ENCODE measurements at places on chromosomes 5 and 9.
A peak's percentile ranks its signal among the peaks of the same experiment; 100 is the strongest.

GRCh38 chr5:181191526-181192336 is 13.3 kb downstream of the TRIM7 start:
- DNase-seq: peak; percentile 88

DNA sequence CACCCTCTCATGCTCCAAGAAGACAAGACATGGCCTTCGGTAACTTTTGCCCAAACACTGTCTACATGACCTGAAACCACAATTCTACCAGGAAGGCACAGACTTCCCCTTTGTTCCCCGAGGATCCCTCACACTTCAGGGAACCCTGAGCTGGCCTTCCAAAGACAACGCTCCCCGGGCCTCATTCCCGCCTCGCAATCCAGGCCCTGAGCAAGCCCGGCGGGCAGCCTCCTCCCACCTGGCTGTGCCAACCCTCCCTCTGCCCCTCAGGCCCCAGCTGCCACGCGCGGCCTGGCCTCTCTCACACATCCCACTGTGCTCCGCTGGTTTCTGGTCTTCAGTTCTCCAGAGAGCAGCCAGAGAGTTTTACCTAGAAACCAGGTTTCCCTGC is 7.3 kb downstream of the QSOX2 start:
- DNase-seq: no peak

- DNase-seq: no peak
These were observed 140.5 kb downstream of the SNX18 start for GRCh38 chr5:54658010-54658409.

DNA sequence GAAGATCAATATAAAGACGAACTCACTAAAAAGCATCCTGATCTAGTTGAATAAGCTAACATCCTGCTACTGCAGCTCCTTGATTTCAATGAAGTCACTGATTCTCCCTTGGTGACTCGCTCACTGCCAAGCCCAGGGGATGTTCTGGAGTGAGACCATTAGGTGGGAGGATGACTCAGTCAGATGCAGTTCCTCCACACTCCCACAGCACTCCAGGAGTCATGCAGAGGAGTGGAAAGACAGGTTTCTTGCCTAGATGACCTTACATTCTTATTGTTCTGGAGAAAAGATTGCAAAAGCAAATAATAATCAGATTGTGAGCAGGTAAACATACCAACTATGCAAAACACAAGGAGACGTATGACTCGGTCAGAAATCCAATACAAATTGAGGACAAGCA is 15.3 kb downstream of the GCNT4 start:
- DNase-seq: no peak

DNA sequence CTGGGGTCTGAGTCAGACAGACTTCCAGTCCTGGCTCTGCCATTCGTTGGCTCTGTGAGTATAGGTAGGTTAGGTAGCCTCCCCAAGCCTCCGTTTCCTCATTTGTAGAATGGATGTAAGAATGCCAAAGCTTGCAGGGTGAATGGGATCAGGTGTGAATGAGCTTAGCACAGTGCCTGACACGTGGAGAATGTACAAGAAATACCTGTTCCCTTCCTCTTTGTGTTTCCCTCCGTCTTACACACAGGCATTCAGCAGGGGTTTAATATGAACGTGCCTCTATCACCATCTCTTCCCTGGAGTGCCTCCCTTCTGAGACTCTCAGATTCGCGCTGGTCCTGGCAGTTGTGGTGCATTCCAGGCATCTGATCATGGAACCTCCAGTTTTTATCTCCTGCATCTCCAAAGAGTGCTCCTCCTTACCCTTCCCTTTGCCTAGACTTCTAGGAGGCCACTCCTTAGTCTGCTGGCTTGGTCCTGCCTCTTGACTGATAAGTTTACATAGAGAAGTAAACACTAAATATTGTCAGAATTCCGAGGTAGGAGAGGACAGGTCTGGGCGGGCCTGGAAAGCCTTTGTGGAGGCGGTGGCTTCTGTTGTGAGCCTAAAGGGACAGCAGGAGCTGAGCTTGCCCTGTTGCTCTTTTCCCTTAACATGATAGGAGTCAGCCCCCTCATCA is 199.4 kb downstream of the AOPEP start:
- DNase-seq: no peak

- DNase-seq: peak; percentile 49
These were observed at the start of gene RHOBTB3 for GRCh38 chr5:95730730-95731570. TSS of gene RHOBTB3 (plus strand) at chr5:95731336. CDS start at chr5:95731683, 347 bp downstream.

DNA sequence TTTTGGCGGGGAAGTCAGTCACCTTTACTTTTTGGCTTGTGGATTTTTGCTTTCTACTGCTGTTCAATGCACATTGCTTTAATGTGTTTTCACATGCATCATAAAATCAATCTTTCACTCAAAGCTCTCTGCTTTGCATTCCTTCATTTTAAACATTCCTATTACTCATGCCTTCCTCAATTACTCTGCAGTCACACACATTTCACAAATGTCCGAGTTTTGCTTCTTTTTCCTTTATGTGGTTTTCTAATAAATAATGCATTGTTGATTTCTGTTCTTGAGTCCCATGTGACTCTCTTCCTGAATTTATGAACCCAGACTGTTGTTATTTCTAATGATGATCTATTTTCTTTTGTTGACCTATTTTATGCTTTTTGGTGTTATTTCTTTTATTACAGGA is 82.3 kb upstream of the EPB41L4B start:
- no peak for DNase-seq

- peak; percentile 9 for DNase-seq
These were observed 456.7 kb downstream of the ZNF608 start for GRCh38 chr5:124289641-124290311.

DNA sequence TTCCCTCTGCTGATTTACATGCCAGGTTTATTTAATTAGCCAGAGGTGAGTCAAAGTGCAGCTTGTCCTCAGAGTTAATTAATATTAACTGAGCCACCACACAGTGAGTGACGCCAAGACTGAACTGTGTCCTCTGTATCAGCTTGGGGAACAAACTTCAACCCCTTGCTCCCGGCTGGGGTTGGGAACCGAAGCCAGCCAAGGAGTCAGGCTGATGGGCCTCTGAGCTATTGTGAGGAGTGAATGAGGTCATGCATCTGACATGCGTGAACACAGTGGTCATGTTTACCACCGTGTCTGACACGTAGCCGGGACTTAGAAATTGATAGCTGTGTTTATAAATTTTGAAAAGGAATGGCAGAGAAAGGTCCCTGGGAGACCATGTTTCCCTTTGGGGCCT is 17.1 kb downstream of the IGIP start:
- DNase-seq: no peak

All from HuH-7 (cell line).